ENCODE measurements at places on chromosomes 1 and 21. TPM values are rescaled to one million over a fixed set of nuclear protein-coding genes. Genes with fewer than 3 reads are reported as not detected.
A peak's percentile ranks its signal among the peaks of the same experiment; 100 is the strongest.

DNA sequence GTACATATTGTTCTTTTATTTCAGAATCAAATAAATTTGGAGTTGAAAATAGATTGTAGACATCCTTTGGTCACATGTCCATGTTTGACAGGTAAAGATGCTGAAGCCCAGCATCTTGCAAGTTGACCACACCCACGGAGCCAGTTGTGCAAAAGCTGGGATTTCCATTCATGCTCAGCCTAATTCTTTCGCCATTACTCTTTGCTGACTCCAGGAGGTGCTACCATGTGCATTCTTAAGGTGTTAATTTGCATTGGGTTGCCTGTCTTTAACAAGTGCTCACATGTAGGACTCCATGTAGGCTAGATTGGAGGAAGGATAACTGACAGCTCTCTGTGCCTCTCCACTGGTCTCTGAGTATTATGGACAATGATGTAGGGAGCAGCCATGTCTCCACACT, 660.7 kb downstream of the LMO4 start:
- no peaks in the 10 kb centered on the region for H3K4me1 ChIP-seq
- H3K27me3 ChIP-seq: peaks cover 36% of the 10 kb centered on the region
- no peak overlapping the region for H3K4me3 ChIP-seq
- no peak overlapping the region for H3K27ac ChIP-seq
- H3K36me3 ChIP-seq: no peaks in the 10 kb centered on the region
- DNase-seq: no peak

MPL gene
- total RNA-seq: 16.6 TPM

DNA sequence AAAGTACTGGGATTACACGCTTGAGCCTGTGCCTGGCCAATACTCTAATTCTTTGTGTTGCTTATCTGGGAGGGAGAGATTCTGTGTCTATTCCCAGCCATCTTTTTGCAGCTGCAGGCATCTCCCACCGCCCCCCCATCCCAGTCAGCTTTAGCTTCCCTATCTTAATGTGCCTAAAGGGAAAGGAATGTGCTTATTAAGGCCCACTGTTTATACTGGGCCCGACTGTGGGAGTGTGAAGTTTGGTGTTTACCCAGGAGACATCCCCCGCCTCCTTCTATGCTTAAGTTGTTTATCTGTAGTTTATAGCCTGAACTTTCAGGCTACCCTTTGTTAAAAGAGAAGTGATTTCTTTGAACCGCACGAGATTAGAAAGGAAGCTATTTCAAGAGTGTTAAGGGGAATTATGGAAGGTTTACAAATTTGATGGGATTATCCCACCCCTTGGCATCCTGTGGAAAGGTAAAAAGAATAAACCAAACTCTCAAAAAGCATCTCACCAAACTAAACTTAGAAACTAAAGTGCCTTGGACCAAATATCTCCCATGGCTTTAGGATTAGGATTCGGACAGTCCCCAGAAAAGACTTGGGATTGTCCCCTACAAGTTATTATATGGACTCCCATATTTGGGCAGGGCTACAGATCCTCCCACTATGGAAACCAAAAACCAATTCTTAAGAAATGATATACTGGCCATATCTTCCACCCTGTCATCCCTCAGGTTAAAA, 25.5 kb upstream of the ZNF496 start:
- H3K27me3 ChIP-seq: peaks cover 54% of the 10 kb centered on the region
- H3K4me1 ChIP-seq: peaks cover 9% of the 10 kb centered on the region
- H3K36me3 ChIP-seq: no peaks in the 10 kb centered on the region
- no peak for DNase-seq
- H3K4me3 ChIP-seq: no peak overlapping the region

GRCh38 chr1:211153932-211154331, 20.0 kb upstream of the KCNH1 start:
- H3K36me3 ChIP-seq: peaks cover 2% of the 10 kb centered on the region
- H3K27me3 ChIP-seq: peaks cover 8% of the 10 kb centered on the region
- DNase-seq: no peak

DNA sequence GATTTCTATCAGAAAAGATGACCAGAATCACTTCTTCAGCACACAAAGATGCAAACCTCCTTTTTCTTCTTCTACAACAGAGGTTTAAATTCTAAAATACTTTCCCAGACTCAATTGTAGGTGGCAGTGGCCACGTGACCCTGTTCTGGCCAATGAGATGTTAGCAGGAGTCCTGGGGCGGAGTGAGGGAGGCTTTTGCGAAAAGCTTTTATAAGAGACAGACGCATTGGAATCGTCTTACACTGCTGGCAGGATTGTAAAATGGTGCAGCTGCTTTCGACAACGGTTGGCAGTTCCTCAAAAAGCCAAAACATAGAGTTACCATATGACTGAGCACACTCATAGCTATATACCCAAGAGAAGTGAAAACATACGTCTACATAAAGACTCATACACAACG, 87.0 kb upstream of the MAGI3 start:
- no peak overlapping the region for H3K27ac ChIP-seq
- DNase-seq: no peak
- H3K4me1 ChIP-seq: peaks cover 4% of the 10 kb centered on the region
- H3K36me3 ChIP-seq: no peaks in the 10 kb centered on the region

DNA sequence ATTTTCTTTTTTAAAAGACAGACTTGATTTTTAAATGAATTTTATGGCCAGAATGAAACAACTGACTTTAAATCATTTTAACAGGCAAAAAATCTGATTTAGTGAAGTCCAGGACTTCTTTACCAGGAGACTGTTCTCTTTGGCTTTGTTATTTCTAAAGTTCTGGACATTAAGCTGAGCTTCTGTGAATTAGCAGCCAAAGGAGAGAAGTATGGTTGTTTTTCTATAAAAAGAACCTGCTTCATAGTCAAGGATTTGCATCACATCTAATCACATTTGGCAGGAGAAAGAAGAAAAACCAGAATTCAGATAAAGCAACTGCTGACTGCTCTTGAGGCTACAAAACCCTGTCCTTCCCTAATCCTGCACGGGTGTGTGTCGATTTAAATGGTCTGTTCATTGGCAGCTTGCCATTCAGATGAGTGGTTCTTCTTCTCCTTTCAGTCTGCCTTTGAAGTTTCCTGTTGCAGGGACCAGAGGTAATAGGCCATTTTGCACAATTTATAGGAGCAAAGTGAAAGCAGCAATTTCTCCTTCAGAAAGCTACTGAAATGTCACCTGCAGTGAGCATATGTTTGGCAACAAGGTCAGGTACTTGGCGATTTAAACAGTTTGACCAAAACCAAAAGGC, 215.4 kb downstream of the OLFM3 start:
- H3K4me1 ChIP-seq: no peaks in the 10 kb centered on the region
- no peak for DNase-seq
- H3K36me3 ChIP-seq: no peaks in the 10 kb centered on the region
- H3K27me3 ChIP-seq: peaks cover 11% of the 10 kb centered on the region

HES5 gene
- not detected for total RNA-seq

- DNase-seq: peak; percentile 22
- H3K27me3 ChIP-seq: peaks cover 23% of the 10 kb centered on the region
- peaks cover 4% of the 10 kb centered on the region for H3K4me1 ChIP-seq
- H3K27ac ChIP-seq: no peak overlapping the region
- H3K4me3 ChIP-seq: no peak overlapping the region
These were observed 33.8 kb upstream of the RPL11 start for GRCh38 chr1:23657659-23658275.

DNA sequence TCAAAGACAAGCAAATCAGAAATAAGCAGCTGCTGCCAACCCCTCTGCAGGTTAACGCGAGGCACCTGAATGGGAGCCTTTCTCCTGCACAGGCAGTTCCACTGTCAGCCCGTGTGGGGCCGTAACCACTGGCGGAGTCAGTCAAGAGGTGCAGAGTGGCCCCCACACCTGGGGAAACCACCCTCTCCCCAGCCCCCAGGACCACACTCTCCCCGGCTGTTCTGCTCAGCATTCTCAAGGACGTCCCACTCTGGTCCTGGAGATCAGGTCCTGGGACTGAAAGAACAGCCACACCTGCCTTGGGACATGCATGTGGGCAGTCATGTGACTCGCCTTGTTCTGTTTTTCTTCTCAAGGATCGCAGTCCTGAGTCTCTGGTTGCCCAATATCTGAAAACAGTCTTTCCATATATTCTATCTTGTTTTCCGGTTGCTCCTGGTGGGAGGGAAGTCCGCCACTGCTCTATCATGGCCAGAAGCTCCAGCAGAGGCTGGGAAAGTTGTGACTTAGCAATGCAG, 252.5 kb downstream of the PTPRU start:
- DNase-seq: no peak
- no peaks in the 10 kb centered on the region for H3K4me1 ChIP-seq
- H3K27me3 ChIP-seq: peaks cover 58% of the 10 kb centered on the region
- H3K36me3 ChIP-seq: peaks cover 4% of the 10 kb centered on the region
- H3K4me3 ChIP-seq: no peak overlapping the region

- H3K4me1 ChIP-seq: peaks cover 53% of the 10 kb centered on the region
- no peak for DNase-seq
- peaks cover 2% of the 10 kb centered on the region for H3K36me3 ChIP-seq
- no peaks in the 10 kb centered on the region for H3K27me3 ChIP-seq
These were observed 1.2 kb downstream of the MAN1C1 start for GRCh38 chr1:25617625-25618432.

DNA sequence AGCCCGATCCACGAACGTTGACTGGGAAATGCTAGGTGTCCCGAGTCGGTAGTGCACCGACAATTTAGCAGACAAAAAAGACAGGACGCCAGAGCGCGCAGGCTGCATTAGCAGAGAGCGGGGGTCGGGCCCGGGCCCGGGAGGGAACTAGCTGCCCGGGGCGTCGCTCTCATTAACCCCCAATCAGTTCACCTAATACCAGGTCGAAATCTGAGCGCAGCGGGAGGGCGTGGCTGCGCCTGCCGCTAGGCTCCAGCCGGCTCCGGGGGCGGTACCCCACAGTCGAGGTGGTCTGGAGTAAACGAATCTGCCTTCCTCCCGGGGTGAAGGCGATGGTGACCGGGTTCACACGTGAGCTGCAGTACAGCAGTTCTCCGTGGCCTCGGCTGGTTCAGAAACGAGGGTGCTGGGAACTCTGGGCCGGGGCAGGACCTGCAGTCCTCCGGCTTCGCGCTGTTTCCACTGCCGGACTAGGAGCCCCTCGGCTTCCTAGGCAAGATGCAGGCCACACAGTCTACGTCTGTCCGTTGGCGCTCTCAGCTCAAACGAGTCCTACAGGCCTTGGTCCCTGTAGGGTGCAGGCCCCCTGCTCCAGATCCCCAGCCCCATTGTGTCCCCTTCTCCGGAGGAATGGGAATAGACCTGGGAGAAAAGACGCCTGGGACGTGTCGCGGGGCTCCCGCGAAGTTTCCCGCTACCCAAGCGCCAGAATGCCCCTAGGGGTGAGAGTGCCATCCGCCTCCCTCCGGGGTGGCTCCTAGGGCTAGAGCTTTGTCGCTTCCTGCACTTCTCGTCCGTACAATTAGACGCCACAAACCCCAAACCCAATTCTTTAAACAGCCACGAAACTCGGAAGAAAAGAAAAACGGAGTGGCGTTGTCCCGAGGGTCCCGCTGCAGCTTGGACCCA, 2.0 kb downstream of the GFI1 start:
- peaks cover under 1% of the 10 kb centered on the region for H3K36me3 ChIP-seq
- H3K4me3 ChIP-seq: peak overlapping the region; percentile 96
- H3K27me3 ChIP-seq: no peaks in the 10 kb centered on the region
- DNase-seq: no peak
- peak overlapping the region; percentile 91 for H3K27ac ChIP-seq

DNA sequence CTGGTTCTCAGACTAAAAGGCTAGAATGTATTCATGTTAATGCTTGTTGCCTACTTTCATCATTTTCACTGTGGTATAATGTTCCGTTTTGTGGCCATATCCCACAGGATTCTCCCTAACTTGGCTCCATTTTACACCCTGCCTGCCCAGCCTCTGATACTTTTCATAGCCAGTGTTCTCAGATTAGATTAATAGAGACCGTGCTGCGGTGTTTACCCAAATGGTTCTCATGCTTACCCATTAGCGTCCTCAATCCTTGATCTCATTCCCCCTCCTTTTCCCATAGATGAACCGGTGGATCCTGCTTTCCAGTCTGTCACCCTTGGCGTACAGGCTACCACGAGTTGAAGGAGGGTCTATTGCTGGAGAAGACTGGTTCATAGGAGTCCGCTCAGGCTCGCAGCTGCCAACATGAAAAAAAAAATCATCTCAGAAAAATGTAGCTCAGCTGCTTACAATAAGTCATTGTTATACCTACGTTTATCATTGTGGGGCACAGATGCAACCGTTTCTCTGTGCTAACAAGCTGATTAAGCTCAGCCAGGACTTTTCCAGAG, 78.7 kb downstream of the SETD4 start:
- no peaks in the 10 kb centered on the region for H3K4me1 ChIP-seq
- no peak overlapping the region for H3K27ac ChIP-seq
- no peak for DNase-seq
- H3K27me3 ChIP-seq: peaks cover 49% of the 10 kb centered on the region
- no peaks in the 10 kb centered on the region for H3K36me3 ChIP-seq
- no peak overlapping the region for H3K4me3 ChIP-seq

DNA sequence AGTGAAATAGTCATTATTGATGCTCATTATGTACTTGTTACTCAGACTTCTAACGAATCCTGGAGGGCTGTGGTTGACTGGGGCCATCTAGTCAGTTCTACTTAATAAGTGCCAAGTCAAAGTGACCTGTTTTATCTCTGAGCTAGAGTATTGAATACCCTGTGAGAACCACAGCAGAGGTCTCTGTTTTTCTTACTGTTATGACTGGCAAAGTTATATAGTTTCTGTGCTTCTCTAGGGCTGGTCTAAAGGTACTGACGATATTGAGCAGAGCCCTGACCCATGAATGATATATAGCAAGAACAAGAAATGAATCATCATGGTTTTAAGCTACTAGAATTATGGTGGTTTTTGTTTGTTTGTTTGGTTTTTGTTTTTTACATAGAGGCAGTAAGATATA, 555.8 kb downstream of the PLA2G4A start:
- no peak overlapping the region for H3K4me3 ChIP-seq
- no peaks in the 10 kb centered on the region for H3K4me1 ChIP-seq
- no peak for DNase-seq
- H3K27ac ChIP-seq: no peak overlapping the region

DNA sequence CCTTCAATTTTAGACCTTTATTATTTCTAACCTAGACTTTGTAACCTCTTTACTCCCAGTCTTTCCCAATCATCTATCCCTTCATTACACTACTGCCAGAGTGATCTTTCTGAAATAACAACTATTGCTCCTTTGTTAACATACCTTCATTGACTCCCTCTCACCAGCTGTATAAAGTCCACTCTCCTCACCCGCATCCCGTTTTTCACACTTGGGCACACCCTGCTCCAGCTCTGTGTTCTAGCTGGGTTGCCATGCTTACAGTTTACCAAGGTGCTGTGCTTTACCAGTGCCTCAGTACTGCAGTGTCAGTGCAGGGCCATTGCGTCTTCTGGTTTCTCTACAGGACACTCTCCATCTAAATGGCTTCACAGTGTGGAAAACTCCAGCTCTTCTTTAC, 148.2 kb downstream of the NFIA start:
- peaks cover 2% of the 10 kb centered on the region for H3K4me1 ChIP-seq
- H3K36me3 ChIP-seq: no peaks in the 10 kb centered on the region
- H3K27me3 ChIP-seq: peaks cover 6% of the 10 kb centered on the region
- no peak overlapping the region for H3K27ac ChIP-seq
- no peak overlapping the region for H3K4me3 ChIP-seq
- no peak for DNase-seq

GRCh38 chr1:52404116-52404974, at the start of the genes ORC1 and PRPF38A:
TSS of gene ORC1 (minus strand) at chr1:52404423. CDS start at chr1:52402223, 2,200 bp downstream.
TSS of gene PRPF38A (plus strand) at chr1:52404602. CDS start at chr1:52404750, 148 bp downstream.
- peaks cover 15% of the 10 kb centered on the region for H3K36me3 ChIP-seq
- peaks cover 18% of the 10 kb centered on the region for H3K4me1 ChIP-seq
- DNase-seq: peak; percentile 95
- peak within 1 kb of the TSS; percentile 97 for H3K27ac ChIP-seq
- peak within 1 kb of the TSS; percentile 100 for H3K4me3 ChIP-seq
